ENCODE measurements at places on chromosomes 5 and 9.

GRCh38 chr5:76497065-76497460, 94.0 kb downstream of the IQGAP2 start:
- DNase-seq = no peak

DNA sequence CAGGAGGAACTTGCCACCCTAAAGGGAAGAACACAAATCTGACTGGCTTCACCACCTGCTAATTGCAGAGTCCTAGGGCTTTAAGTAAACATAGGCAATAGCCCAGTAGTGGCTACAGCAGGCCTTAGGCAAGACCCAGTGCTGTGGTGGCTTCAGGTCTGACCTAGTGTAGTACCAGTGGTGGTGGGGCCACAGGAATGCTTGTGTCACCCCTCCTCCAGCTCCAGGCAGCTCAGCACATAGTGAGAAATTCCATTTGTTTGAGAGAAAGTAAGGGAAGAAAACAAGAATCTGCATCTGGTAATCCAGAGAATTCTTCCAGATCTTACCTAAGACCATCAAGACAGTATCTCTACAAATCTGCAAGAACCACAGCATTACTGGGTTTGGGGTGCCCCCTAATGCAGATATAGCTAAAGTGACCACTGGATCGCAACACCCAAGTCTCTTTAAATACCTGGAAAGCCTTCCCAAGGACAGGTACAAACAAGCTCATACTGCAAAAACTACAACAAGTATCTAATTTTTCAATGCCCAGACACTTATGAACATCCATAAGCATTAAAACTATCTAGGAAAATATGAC, 102.6 kb upstream of the TRPM3 start:
- DNase-seq = no peak

GRCh38 chr5:54603372-54603771, 85.8 kb downstream of the SNX18 start:
- no peak for DNase-seq

GRCh38 chr9:136084063-136084944, 10.8 kb downstream of the NACC2 start:
- DNase-seq = no peak

- no peak for DNase-seq
Measured at GRCh38 chr9:99083051-99083450, 21.9 kb upstream of the TGFBR1 start.

DNA sequence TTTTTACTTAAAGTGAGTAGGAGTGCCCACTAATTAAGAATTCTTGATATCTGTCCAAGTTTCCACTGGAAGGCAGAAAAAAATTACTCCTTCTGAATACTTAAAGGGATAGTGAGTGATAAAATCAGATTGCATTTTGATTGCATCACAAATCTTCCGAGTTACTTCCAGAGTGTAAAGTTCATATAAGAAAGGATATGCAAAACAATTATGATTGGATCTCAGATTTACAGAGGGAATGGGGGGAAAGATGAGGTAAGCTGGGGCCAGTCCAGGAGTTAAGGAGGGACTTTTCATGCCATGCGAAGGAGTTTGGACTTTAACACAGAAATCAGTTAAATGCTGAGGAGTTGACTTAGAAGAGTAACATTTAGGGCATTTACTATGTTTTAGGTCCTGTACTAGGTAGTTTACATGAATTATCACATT, 9.3 kb upstream of the RNF145 start:
- no peak for DNase-seq

DNA sequence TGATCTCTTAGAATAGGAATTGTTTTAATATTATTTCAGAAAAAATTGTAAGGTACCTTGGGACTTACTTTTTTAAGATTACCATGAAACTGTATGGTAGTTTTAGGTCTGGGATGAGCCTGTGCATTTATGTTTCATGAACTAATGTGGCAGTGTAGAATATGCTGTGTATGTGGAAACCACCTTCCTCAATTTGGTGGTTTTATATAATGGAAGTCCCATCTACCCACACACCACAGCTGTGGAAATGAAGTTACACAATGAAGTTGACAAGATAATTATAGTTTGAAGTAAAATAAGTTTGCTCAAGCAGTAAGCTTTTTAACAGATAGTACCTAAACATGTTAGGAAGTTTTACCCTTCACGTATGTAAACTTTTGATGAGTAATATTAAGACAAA, 24.4 kb downstream of the WDR36 start:
- DNase-seq = no peak

DNA sequence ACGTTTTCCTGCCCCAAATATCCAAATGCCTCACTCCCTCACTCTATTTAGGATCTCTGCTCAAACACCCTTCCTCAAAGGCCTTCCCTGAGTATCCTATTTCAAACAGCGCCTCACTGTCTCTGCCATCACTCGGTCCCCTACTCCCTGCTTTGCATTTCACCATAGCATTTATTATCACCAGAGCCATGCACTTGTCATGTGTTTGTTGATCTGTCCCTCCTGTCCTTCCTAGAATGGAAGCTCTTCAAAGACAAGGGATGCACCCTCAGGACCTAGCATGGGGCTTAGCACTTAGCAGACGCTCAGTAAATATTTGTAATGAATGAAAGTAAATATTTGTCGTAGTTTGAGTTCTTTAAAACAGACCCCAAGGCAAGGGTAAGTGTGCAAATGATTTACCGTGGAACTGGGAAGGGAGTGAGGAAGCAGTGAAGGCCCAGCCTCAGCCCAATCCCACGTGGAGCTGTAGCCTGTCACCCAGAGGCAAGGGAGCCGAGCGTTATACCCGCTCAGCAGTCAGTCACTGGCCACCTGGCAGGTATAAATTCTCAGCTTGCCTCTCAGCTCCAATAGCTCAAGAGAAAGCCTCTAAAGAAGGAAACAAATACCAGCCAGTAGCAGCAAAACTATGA, 97.7 kb upstream of the KIF2A start:
- DNase-seq = no peak

GRCh38 chr5:91252916-91253315, 130.2 kb downstream of the ARRDC3 start:
- no peak for DNase-seq

DNA sequence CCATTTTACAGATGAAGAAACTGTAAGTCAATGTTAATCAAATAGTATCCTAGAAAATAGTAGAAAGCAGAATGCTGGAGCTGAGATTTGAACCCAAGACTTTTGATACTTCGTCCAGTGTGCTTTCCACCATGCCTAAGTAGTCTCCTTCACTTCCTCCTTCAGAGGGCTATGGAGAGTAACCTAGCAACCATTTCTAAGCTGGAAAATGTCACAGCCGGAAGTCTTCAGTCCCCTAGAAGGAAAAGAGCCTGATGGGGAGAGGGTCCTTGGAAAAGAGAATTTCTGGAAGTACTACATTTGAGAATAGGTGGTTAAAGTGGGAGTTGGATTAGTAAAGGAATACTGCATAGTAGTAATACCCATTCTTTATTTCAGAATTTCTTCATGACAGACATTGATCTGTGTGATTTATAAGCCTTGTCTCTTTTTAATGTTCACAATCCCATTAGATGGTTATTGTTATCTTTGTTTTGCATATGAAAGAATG, 32.7 kb downstream of the PCDHAC2 start:
- no peak for DNase-seq

- DNase-seq = no peak
Measured at GRCh38 chr9:70261131-70261870, 2.5 kb downstream of the SMC5 start.

DNA sequence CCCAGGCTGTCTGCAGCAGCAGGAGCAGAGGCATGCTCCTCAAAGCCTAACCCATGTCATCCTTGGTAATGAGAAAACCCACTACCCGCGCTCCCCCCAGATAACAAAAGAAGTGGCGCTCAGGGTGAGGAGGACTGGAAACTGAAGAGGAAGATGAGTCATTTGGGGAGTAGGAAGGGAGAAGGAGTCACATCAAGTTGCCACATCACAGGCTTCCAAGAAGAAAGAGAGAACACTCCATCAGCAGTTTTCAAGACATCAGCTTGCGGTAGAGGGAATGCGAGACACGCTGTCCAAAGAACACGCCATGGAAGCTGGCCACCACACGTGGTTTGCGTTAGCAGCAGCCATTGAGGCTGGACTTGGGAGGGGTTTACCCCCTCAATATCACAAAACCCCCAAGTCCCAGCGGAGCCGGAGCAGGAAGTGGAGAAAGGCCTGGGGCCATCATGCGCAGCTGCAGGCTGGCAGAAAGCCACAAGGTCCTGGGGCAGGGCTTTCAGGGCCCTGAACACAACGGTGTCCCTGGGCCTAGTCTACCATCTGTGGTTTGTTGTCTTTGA, 41.5 kb downstream of the SH3PXD2B start:
- no peak for DNase-seq

DNA sequence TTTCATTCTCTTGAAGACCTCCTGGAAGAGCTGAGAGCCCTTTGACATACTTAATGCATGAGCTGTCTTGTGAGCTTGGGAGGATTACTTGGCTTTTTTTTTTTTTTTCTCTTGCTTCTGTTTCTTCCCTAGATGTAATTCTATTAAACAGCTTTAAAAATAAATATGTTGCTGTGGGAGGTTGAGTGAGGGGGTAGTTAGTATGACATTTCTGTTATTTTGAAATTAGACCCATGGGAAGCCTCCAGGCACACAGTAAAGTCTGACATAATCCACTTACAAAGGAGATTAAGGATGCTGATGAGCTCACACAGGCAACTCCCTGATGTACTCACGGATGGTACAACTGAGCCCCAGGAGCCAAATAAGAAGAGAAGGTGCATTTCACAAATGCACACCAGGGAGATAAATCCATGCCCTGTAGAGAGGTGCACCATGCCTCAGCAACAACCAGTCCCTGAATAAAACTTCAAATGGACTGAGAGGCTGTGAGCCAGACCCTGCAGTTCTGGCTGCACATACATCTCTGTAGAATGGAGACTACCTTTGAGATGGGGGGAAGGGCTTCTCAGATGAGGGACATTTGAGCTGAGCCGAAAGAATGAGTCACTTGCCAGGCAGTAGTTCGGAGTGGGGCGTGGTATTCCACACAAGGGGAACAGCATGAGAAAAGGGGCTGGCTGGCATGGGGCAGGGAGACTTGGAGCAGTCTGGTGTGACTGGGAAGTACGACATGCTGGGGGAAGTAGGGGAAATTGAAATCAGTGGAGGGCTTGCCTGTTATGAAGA, 68.7 kb downstream of the ACTL7B start:
- no peak for DNase-seq

GRCh38 chr9:70485273-70485858, 70.9 kb upstream of the KLF9 start:
- no peak for DNase-seq

GRCh38 chr5:133434336-133434735, 178.0 kb downstream of the FSTL4 start:
- DNase-seq = no peak

- no peak for DNase-seq
Measured at GRCh38 chr5:19322716-19323485, 665.1 kb downstream of the CDH18 start.

GRCh38 chr5:154166901-154167791, 23.4 kb upstream of the GALNT10 start:
- peak; percentile 83 for DNase-seq

DNA sequence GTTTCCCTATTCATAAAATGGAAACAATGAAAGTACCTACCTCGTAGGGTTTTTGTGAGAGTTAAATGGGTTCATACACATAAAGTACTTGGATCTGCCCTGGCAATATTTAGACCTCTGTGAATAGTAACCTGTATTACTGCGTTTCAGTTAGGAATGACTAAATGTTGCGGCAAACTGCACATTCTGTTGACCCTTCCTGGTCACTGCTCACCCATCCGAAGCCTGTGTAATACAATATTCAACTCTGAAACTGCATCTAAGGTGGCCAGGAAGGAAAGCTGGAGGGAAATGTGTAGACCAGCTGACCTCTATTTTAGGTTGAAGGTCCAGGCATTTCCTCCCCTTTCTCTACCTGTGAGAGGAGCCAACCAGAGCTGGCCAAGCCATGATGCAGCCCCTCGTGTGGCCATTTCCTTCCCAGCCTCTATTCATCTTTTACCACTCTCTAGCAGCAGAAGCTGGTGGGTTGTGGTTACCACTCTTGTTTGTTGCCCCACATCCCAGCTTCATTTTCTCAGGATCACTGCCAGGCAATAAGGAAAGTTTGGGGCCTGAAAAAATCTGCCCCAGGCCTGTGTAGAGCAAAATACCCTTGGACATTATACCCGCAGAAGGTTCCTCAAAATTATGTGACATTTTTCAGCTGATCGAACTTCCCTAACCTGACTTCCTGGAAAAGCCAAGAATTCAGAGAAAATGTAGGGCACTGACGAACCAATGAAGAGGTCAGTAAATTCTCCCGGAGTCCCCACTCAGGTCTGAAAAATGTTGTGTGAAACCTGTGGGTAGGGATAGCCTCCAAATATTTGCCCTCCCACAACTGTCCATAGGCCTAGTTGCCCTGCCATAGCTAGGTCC, 20.5 kb upstream of the PDCD1LG2 start:
- DNase-seq = no peak

- DNase-seq = no peak
Measured at GRCh38 chr9:122333169-122333808, 37.5 kb upstream of the PTGS1 start.

DNA sequence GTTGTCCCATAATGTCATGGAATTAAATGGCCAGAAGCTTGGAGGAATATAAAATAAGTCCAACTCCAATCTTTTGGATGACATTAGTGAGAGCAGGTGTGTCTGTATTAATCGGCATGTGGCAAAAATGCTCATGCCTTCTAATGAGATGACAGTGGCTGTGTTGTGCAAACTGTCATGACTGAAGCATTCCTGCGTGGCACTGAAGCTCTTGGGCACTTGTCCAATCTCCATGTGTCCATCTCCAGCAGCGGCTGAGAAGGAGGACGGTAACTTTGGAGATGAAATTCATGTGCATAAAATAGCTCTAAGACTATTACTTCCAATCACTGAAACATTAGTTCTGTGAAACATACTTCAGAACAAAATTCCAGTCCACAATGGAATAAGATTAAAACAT, 697.5 kb upstream of the GRAMD2B start:
- DNase-seq = no peak

- no peak for DNase-seq
Measured at GRCh38 chr5:78779771-78780616, 131.4 kb upstream of the LHFPL2 start.

Data from NCI-H2029 treated with DMSO at 0.1 percent for 48 hours (cell line).